ENCODE measurements at places on chromosomes 2 and 18. TPM values are rescaled to one million over a fixed set of nuclear protein-coding genes. Genes with fewer than 3 reads are reported as not detected.

Gene BIRC6
- 41.4 TPM for polyA plus RNA-seq

Gene STAT4
- 76.6 TPM for polyA plus RNA-seq

Gene CCL20
- 1.6 TPM for polyA plus RNA-seq

Gene IL36RN
- polyA plus RNA-seq, result not detected

Gene RGPD3
- polyA plus RNA-seq, result not detected

Gene GULP1
- polyA plus RNA-seq, result not detected

Gene VIT
- not detected for polyA plus RNA-seq

GRCh38 chr18:45554389-45554737 lies 60.9 kb upstream of the SLC14A2 start:
- DNase-seq, result no peak

GRCh38 chr18:8358033-8358765 lies 251.0 kb upstream of the RAB12 start:
- no peak for DNase-seq

DNA sequence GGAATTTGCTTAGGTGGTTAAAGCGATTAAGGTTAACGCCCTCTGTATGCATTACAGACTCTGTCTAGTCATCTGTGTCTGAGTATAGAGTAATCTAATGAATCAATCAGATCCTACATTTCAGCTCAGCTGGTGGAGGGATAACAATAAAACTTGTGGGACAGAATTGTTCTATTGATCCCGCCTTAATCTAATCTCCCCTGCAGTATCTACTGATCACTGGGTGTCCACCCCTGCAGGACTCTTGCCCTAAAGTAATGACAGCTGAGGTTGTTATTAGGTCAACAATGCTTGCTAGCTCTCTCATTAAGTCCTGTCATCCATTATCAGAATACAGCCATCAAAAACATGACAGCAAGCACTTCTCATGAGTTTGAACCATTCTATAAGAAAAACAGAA lies 462.6 kb upstream of the TMEFF2 start:
- no peak for DNase-seq

- DNase-seq, result no peak
These were observed 8.9 kb downstream of the CCL20 start for GRCh38 chr2:227822416-227823003.

DNA sequence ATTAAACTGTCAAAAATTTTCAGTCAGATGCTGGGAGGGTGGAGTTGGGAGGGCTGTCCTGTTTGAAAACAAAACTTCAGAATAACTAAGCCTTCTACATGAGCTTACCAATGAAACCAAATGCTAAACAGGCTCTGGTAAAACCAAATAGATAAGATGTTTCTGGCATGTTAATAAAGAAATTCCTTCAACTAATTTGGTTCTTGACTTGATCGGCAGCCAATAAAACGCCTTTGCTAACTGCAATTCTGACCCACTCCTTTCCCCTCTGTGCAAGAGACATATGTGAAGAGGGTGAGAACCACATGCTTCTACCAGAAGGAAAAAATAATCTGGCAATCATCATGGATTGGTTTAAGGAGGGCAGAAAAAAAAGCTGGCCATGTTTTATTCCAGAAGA lies 20.9 kb downstream of the MAP4K3 start:
- no peak for DNase-seq

DNA sequence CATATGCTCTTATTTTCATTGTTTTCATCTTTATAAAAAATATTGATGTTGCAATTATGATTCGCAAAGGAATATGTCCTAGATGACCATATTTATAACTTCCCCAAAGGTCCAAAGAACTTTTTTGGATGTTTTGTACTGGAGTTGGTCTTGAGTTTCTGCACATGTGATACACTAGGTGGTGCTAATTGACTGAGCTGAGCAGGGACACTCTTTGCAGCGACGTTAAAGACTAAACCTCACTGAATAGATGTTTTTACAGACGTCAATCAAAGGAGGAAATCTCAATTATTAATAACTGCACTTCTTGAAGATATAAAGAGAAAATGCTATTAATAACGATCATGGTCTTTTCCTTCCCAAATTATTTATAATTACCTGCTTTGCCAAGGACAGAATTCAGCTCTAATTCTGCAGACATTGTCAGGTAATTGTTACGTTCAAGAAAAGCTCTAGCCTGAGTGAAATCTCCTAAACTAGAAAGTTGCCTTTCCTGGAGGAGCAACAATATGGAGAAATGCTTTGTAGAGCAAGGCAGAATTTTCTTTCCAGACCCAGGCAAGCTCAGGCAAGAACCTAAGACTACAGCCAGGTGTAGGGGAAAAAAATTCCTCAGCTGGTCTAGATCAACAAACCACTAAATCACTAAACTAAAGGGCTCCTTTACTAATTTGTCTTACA lies 119.3 kb upstream of the RBBP8 start:
- peak; percentile 6 for DNase-seq

DNA sequence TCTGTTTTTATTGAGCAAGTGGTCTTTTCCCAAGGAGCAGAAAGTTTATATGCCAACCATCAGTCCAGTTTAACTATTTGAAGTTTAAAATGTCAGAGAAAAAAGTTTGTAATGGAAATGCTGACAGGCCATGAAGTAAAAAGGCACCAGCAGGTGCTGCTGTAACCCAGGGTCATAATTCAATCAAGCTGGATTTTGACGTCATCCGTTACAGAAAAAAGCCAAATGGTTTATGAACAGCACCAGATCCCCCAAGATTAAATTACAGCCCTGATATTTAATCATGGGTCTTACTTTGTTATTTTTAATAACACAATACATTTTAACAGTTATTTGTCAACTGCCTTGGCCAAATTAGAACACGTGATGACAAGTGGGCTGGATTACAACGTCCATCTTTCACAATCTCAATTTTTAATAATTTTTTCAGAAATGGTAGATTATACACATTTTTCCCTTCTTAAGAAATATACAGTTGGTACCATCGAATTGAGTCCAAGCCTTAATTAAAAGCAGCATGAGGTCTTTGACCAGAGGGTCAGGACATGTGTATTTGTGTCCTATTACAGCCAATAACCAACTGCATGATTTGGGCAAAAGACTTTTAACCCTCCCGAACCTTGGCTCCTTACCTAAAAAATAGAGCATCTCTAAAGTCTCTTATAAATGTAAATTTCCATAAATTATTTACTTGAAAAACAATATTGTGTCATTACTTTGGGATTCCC lies 10.0 kb downstream of the TCF4 start:
- no peak for DNase-seq

- DNase-seq, result no peak
These were observed 78.6 kb upstream of the ZFP36L2 start for GRCh38 chr2:43305012-43305411.

- no peak for DNase-seq
These were observed 23.1 kb downstream of the COL3A1 start for GRCh38 chr2:188997263-188997662.

- no peak for DNase-seq
These were observed 10.5 kb downstream of the CHMP1B start for GRCh38 chr18:11861583-11862288.

Data from CD4-positive, alpha-beta memory T cell (primary cell).